ENCODE measurements at places on chromosomes 4 and X.
A peak's percentile ranks its signal among the peaks of the same experiment; 100 is the strongest.

DNA sequence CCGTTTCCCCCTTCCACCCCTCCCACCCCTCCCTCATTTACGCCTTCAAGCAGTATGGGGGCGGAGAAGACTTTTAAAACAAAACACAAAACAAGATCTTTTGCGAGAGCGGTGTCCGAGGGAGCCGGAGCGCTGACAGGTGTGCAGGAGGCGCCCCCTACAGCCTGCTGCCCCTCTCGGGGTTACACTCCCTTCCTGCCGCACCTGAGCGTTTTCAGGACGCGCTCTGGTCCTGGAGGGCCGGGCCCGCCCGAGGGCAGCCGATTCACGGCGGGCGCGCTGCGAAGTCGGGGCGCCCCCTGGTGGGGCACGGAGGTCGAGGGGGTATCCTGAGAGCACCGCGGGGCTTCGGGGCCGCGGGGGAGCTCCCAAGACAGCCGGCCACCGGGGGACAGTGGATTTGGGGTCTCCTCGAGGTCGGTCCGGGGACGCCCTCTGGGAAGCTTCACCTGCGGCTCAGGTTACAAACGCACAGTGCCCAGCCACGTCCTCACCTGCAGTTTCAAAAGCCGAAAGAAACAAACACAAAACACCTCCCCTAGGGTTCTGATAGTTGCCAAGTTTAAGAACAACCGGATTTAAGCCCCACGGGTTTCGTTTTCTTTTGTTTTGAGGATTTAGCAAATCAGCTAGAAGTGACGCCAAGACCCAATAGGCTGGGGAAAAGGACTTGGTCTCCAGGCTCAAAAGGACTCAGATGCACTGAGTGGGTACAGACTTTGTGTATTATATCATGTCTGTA is 8.0 kb upstream of the NEUROG2 start:
- peak; percentile 76 for DNase-seq

GRCh38 chrX:14029039-14029424 is 660 bp downstream of the GEMIN8 start:
- DNase-seq = no peak

GRCh38 chr4:25101836-25102235 is 58.4 kb downstream of the SEPSECS start:
- DNase-seq = no peak

- no peak for DNase-seq
Measured at GRCh38 chrX:3950373-3950772, 236.9 kb upstream of the PRKX start.

DNA sequence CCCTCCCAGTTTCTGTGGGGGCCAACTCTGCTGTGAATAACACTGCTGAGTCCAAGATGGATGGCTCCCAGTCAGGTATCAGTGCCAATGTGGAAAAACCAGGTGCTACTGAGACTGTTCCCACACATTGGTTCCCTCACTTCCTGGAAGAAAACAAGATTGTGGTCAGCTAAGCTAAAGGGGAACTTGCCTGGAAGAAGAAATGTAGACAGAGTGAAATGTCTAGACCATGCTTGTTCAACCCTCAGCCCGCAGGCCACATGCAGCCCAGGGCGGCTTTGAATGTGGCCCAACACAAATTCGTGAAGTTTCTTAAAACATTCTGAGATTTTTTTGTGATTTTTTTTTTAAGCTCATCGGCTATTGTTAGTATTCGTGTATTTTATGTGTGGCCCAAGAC is 28.6 kb upstream of the UTP14A start:
- DNase-seq = no peak

Data from NCI-H526 (cell line).